ENCODE measurements at places on chromosomes 5 and 9.

- no peak for DNase-seq
These were observed 13.9 kb downstream of the PRRC2B start for GRCh38 chr9:131407717-131408195.

GRCh38 chr9:91560301-91560700, 136.7 kb upstream of the NFIL3 start:
- no peak for DNase-seq

DNA sequence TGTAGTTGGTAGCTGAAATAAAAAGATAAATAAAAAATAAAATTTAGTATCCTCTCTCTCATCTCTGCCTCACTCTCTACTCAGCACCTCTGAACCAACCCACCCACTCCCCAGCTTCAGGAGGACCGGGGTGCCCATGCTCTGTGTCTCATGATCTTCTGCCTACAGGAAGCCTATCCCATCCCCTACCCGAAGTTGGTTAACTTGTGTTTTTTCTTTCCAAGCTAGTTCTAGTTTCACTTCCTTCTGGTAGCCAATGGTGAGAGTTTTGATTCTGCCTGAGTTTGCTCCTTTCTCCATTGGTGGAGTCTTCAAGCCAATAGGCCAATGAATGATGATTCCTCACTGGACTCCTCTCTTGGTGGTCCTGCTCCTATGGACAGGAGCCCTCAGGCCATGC, 32.1 kb downstream of the SNX24 start:
- no peak for DNase-seq

DNA sequence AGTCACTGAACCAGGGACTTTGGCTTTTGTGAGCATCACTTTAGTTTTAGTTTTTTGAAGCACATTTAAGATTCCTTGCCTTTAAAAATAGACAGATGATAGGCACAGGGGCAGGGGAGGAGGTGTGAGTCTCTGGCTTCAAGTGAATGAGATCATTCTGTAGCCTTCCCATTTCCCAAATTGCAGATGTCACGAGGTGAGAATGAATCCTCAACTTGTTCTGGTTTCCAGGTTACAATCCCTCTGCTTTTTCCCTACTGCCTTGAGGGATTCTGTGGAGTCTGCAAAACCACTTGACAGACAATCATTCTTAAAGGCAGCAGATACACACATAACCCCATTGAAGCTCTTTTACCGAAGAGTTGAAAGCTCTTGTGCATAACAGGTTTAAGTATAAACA, 332.4 kb downstream of the DMAC1 start:
- DNase-seq, result no peak

DNA sequence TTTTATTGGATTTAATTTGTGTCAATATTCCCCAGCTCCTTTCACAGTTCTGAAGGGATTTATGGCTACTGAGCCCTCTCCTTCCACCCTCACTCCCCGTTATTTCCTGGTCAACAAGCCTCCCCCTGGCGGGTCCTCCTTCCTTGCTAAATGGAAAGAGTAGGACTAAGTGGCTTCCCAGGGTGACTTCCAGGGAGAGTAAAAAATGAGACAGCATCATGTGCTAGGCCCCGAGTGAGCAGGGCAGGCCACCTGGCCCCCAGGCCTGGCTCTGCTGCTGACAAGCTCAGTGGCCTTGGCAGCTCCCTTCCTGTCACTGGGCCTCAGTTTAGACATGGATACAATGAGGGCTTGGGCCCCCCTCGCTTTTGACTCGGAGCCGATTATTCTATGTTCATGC, 201.3 kb downstream of the HSPA4 start:
- no peak for DNase-seq
